Activated T-helper 1 cell treated with anti-CD3 and anti-CD28 coated beads, Interleukin-12 subunit alpha, Interleukin-12 subunit beta, Interleukin-2, Interleukin-4 antibody, amounts not matched to agents 30 ng/mL and 10 ng/mL and 1 ng/mL, durations not matched to agents 14 hours and 24 hours and 36 hours (primary cell): ENCODE measurements at places on chromosomes 12 and 14.
A peak's percentile ranks its signal among the peaks of the same experiment; 100 is the strongest.

DNA sequence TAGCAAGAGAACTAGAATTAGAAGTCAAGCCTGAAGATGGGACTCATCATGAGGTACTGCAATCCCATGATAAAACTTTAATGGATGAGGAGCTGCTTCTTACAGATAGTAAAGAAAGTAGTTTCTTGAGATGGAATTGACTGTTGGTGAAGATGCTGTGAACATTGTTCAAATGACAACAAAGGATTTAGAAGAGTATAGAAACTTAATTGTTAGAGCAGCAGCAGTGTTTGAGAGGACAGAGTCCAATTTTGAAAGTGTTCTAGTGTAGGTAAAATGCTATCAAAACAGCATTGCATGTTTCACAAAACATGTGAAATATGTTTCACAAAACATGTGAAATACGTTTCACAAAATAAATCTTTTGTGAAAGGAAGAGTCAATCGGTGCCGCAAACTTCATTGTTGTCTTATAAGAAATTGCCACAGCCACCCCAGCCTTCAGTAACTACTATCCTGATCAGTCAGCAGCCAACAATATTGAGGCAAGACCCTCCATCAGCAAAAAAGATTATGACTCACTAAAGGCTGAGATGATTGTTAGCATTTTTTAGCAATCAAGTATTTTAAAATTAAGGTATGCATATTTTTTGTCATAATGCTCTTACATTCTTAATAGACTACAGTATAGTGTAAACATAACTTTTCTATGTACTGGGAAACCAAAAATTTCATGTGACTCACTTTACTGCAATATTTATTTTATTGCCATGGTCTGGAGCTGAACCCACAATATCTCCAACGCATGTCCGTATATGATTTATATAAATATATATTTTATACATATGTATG is 173.4 kb upstream of the BMP4 start:
- no peaks in the 10 kb centered on the region for H3K27me3 ChIP-seq
- H3K27ac ChIP-seq = no peak overlapping the region
- no peak for DNase-seq
- H3K4me3 ChIP-seq = no peak overlapping the region
- H3K4me1 ChIP-seq = no peaks in the 10 kb centered on the region
- no peaks in the 10 kb centered on the region for H3K36me3 ChIP-seq

- H3K36me3 ChIP-seq = no peaks in the 10 kb centered on the region
- no peak for DNase-seq
- H3K27ac ChIP-seq = no peak overlapping the region
- H3K27me3 ChIP-seq = peaks cover 18% of the 10 kb centered on the region
- H3K4me1 ChIP-seq = peaks cover 12% of the 10 kb centered on the region
Measured at GRCh38 chr14:54767139-54767431, 135.5 kb downstream of the GCH1 start.

GRCh38 chr14:93744876-93745275 is 43.4 kb downstream of the PRIMA1 start:
- H3K27ac ChIP-seq = no peak overlapping the region
- peaks cover 3% of the 10 kb centered on the region for H3K27me3 ChIP-seq
- DNase-seq = no peak
- no peaks in the 10 kb centered on the region for H3K36me3 ChIP-seq
- H3K4me3 ChIP-seq = no peak overlapping the region
- H3K4me1 ChIP-seq = no peaks in the 10 kb centered on the region

GRCh38 chr12:61676520-61676919 is 583.7 kb upstream of the USP15 start:
- no peak overlapping the region for H3K4me3 ChIP-seq
- no peaks in the 10 kb centered on the region for H3K27me3 ChIP-seq
- no peaks in the 10 kb centered on the region for H3K4me1 ChIP-seq
- no peaks in the 10 kb centered on the region for H3K36me3 ChIP-seq
- H3K27ac ChIP-seq = no peak overlapping the region

DNA sequence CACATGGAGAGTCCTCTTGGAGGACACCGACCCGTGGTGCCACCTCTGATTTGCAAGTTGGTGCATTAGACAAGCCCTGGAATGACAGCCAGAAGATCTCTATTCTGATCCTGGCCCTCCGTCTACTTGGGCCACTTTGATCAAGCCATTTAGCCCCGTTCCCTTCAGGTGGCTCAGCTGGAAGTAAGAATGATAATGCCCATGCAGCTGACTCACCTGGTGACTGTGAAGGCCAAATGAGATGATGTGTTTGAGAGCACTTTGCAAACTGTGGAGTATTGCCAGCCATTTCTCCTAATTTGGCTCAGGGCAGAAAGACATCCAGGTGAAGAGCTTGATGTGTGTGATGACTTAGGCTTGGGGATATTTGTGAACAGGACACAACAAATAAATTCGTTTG is 165.9 kb downstream of the ETV6 start:
- H3K27ac ChIP-seq = peak overlapping the region; percentile 24
- DNase-seq = no peak
- H3K27me3 ChIP-seq = no peaks in the 10 kb centered on the region
- H3K4me1 ChIP-seq = peaks cover 70% of the 10 kb centered on the region
- H3K36me3 ChIP-seq = peaks cover 35% of the 10 kb centered on the region

DNA sequence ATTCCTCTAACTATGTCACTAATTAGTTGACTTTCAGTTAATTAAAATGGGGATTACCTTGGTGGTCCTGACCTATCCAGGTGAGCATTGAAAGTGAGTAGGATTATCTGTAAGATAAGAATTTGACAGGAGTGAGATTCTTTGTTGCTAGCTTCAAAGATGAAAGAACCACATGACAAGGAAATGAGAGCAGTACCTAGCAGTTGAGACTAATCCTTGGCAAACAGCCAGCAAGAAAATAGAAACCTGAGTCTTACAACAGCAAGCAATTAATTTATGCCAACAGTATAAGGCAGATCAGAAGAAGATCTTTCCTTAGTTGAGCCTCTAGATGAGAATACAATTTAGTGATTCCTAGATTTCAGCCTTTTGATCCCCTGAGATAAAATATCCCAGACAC is 1058.4 kb downstream of the LRFN5 start:
- H3K4me3 ChIP-seq = no peak overlapping the region
- H3K4me1 ChIP-seq = no peaks in the 10 kb centered on the region
- H3K27ac ChIP-seq = no peak overlapping the region
- no peaks in the 10 kb centered on the region for H3K36me3 ChIP-seq

GRCh38 chr14:101196795-101197590 is 293.5 kb upstream of the RTL1 start:
- H3K4me3 ChIP-seq = no peak overlapping the region
- DNase-seq = no peak
- no peaks in the 10 kb centered on the region for H3K27me3 ChIP-seq
- H3K27ac ChIP-seq = no peak overlapping the region
- no peaks in the 10 kb centered on the region for H3K4me1 ChIP-seq

GRCh38 chr12:22935090-22935489 is 310.1 kb downstream of the ETNK1 start:
- H3K36me3 ChIP-seq = no peaks in the 10 kb centered on the region
- no peaks in the 10 kb centered on the region for H3K4me1 ChIP-seq
- H3K4me3 ChIP-seq = no peak overlapping the region

GRCh38 chr12:30598889-30599288 is 96.8 kb downstream of the IPO8 start:
- peaks cover 7% of the 10 kb centered on the region for H3K27me3 ChIP-seq
- H3K4me1 ChIP-seq = no peaks in the 10 kb centered on the region
- H3K4me3 ChIP-seq = no peak overlapping the region
- no peak overlapping the region for H3K27ac ChIP-seq
- no peak for DNase-seq

GRCh38 chr12:92634730-92635129 is 68.1 kb upstream of the PLEKHG7 start:
- DNase-seq = no peak
- no peak overlapping the region for H3K27ac ChIP-seq
- peaks cover 1% of the 10 kb centered on the region for H3K27me3 ChIP-seq
- no peaks in the 10 kb centered on the region for H3K36me3 ChIP-seq

- no peak for DNase-seq
- H3K27ac ChIP-seq = no peak overlapping the region
- no peak overlapping the region for H3K4me3 ChIP-seq
- H3K4me1 ChIP-seq = no peaks in the 10 kb centered on the region
- no peaks in the 10 kb centered on the region for H3K36me3 ChIP-seq
Measured at GRCh38 chr14:46034305-46034704, 617.3 kb downstream of the RPL10L start.

DNA sequence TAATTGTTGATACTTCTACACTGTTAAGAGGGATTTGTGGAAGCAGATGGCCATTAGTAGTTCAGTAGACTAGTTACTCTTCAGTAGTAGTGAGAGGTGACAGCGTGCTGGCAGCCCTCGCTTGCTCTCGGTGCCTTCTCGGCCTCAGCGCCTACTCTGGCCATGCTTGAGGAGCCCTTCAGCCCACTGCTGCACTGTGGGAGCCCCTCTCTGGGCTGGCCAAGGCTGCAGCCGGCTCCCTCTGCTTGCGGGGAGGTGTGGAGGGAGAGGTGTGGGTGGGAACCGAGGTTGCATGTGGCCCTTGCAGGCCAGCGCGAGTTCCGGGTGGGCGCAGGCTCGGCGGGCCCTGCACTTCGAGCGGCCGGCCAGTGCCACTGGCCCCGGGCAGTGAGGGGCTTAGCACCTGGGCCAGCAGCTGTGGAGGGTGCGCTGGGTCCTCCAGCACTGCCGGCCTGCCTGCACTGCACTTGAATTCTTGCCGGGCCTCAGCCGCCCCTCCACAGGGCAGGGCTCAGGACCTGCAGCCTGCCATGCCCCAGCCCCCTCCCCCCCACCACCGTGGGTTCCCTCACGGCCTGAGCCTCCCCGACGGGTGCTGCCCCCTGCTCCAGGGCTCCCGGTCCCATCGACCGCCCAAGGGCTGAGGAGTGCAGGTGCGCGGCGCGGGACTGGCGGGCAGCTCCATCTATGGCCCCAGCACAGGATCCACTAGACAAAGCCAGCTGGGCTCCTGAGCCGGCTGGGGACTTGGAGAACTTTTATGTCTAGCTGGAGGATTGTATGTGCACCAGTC is 139.3 kb downstream of the NUBPL start:
- no peaks in the 10 kb centered on the region for H3K36me3 ChIP-seq
- H3K4me3 ChIP-seq = no peak overlapping the region
- no peaks in the 10 kb centered on the region for H3K4me1 ChIP-seq

GRCh38 chr14:97179573-97179972 is 382.4 kb downstream of the VRK1 start:
- H3K36me3 ChIP-seq = peaks cover 2% of the 10 kb centered on the region
- peaks cover 18% of the 10 kb centered on the region for H3K4me1 ChIP-seq
- DNase-seq = no peak
- no peak overlapping the region for H3K27ac ChIP-seq
- no peak overlapping the region for H3K4me3 ChIP-seq

DNA sequence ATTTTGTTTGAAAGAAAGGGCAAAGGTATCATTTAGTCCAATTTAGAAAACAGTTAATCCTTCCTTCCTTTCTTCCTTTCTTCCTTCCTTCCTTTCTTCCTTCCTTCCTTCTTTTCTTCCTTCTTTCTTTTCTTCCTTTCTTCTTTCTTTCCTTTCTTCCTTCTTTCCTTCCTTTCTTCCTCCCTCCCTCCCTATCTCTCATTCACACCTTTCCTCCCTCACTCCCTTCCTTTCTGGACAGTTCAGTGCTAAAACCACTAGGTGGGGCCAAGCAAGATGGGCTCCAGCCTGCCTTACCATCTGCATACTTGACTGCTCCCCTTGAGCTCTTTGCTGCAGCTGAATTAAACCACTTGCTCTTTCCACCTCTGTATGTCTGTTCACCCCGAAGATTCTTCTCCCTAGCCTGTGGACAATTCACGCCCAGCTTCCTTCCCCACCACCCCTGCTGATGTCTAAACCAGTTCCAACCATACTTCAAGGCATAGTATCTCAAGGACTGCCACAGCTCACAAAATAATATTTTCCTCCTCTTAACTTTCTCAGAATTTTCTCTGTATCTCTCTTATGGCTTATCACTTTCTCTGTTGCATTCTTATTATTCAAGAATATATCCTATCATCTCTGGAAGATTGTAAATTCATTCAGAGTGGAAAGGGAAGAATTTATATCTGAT is 78.0 kb downstream of the DBX2 start:
- H3K27me3 ChIP-seq = no peaks in the 10 kb centered on the region
- no peaks in the 10 kb centered on the region for H3K36me3 ChIP-seq
- H3K27ac ChIP-seq = no peak overlapping the region

DNA sequence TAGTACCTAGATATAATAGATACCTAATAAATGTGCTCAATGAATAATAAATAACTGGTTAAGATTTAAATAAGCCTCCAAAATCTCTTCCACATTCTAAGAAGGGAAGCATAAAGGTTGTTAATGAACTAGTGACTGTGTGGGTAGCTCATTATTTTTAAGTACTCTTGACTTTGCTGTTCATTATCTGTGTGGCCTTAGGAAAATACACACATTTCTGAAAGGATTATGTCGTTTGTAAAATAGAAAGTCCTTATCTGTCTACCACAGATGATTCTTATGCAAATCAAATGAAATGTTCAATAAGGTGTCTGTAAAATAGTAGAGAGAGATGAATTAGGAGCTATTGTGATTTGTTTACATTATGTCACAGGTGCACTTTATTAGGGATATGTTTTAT is 119.5 kb downstream of the LRRK2 start:
- H3K4me1 ChIP-seq = no peaks in the 10 kb centered on the region
- H3K27ac ChIP-seq = no peak overlapping the region
- no peak for DNase-seq

DNA sequence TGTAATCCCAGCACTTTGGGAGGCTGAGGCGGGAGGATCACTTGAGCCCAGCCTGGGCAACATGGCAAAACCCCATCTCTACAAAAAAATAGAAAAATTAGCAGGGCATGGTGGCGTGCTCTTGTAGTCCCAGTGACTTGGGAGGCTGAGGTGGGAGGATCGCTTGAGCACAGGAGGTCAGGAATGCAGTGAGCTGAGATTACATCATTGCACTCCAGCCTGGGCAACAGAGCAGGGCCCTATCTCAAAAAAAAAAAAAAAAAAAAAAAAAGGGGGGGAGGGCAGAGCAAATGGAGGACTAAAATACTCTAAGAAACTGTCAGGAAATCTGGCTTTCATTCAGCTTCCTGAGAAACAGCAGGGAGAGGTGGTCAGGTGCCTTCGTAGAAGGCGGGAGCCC is 31.7 kb upstream of the TSPAN9 start:
- H3K27me3 ChIP-seq = peaks cover 11% of the 10 kb centered on the region
- no peaks in the 10 kb centered on the region for H3K4me1 ChIP-seq
- H3K27ac ChIP-seq = no peak overlapping the region
- H3K36me3 ChIP-seq = no peaks in the 10 kb centered on the region

GRCh38 chr14:92945959-92946846 is 23.3 kb downstream of the CHGA start:
- no peak for DNase-seq
- no peak overlapping the region for H3K27ac ChIP-seq
- H3K27me3 ChIP-seq = no peaks in the 10 kb centered on the region
- H3K4me3 ChIP-seq = no peak overlapping the region

GRCh38 chr14:96303981-96304380 is 48.0 kb downstream of the BDKRB1 start:
- H3K27ac ChIP-seq = no peak overlapping the region
- DNase-seq = no peak
- H3K36me3 ChIP-seq = peaks cover 18% of the 10 kb centered on the region
- H3K4me3 ChIP-seq = no peak overlapping the region
- H3K4me1 ChIP-seq = no peaks in the 10 kb centered on the region
- no peaks in the 10 kb centered on the region for H3K27me3 ChIP-seq

GRCh38 chr12:81187686-81188085 is 109.8 kb downstream of the ACSS3 start:
- H3K36me3 ChIP-seq = no peaks in the 10 kb centered on the region
- H3K4me1 ChIP-seq = no peaks in the 10 kb centered on the region
- no peak overlapping the region for H3K4me3 ChIP-seq
- H3K27ac ChIP-seq = no peak overlapping the region
- DNase-seq = no peak

- H3K36me3 ChIP-seq = peaks cover 2% of the 10 kb centered on the region
- DNase-seq = no peak
- no peak overlapping the region for H3K27ac ChIP-seq
- peaks cover 71% of the 10 kb centered on the region for H3K4me1 ChIP-seq
- H3K4me3 ChIP-seq = no peak overlapping the region
Measured at GRCh38 chr12:52614381-52615207, 3.8 kb downstream of the KRT73 start.
